HFFc6 (cell line): ENCODE measurements at places on chromosomes 11 and 22. TPM values are rescaled to one million over a fixed set of nuclear protein-coding genes. Genes with fewer than 3 reads are reported as not detected.

- no peak overlapping the region for H3K4me3 ChIP-seq
- no peaks in the 10 kb centered on the region for H3K36me3 ChIP-seq
- peaks cover 5% of the 10 kb centered on the region; the same call in 1 of the 2 replicates for H3K4me1 ChIP-seq
- no peak overlapping the region for H3K27ac ChIP-seq
- peaks cover 44% of the 10 kb centered on the region for H3K27me3 ChIP-seq
- no peak for DNase-seq
Measured at GRCh38 chr11:64581057-64581523, 9.9 kb upstream of the SLC22A12 start.

The RFPL1 gene
- not detected in 3 replicates for total RNA-seq

The OR9I1 gene
- total RNA-seq: not detected in 3 replicates

GRCh38 chr22:30159561-30160353 is 79.5 kb downstream of the HORMAD2 start:
- no peak overlapping the region for H3K27ac ChIP-seq
- peaks cover 22% of the 10 kb centered on the region for H3K27me3 ChIP-seq
- no peaks in the 10 kb centered on the region for H3K4me1 ChIP-seq
- H3K4me3 ChIP-seq: no peak overlapping the region

GRCh38 chr11:68146704-68147474 is 25.7 kb upstream of the CHKA start:
- peaks cover 11% of the 10 kb centered on the region for H3K27me3 ChIP-seq
- no peak overlapping the region for H3K4me3 ChIP-seq
- no peak overlapping the region for H3K27ac ChIP-seq
- no peaks in the 10 kb centered on the region for H3K4me1 ChIP-seq
- no peak for DNase-seq
- H3K36me3 ChIP-seq: no peaks in the 10 kb centered on the region

The APOA4 gene
- not detected in 3 replicates for total RNA-seq

The TMEM45B gene
- total RNA-seq: not detected in 3 replicates

The NEFH gene
- total RNA-seq: not detected in 3 replicates

DNA sequence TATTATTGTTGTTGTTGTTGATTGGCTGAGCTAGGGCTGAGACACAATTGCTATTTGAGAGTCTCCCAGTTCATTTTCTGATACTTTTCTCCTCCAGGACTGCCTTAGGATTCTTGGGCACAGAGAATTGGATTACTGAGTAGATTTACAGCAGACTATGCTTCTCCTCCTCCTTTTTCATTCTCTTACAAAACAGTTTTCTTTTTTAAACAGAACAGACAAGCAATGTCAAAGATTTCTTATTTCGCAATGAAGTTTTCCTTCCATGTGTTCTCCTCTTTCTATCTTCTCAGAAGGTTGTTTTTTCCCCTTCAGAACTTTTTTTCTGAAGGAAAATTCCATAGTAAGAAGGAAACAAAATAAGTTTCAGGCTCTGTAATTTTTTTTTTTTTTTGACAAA is 19.8 kb upstream of the TIMP3 start:
- H3K27me3 ChIP-seq: peaks cover 4% of the 10 kb centered on the region
- no peak for DNase-seq
- peaks cover 8% of the 10 kb centered on the region; the same call in 1 of the 2 replicates for H3K4me1 ChIP-seq
- H3K4me3 ChIP-seq: no peak overlapping the region
- H3K36me3 ChIP-seq: no peaks in the 10 kb centered on the region
- no peak overlapping the region for H3K27ac ChIP-seq

- H3K27me3 ChIP-seq: peaks cover 5% of the 10 kb centered on the region
- peaks cover 37% of the 10 kb centered on the region for H3K4me1 ChIP-seq
- H3K4me3 ChIP-seq: no peak overlapping the region
- H3K27ac ChIP-seq: no peak overlapping the region
- no peak for DNase-seq
- H3K36me3 ChIP-seq: peaks cover 63% of the 10 kb centered on the region
Measured at GRCh38 chr11:57302489-57302888, 22.3 kb downstream of the TNKS1BP1 start.

- peaks cover 7% of the 10 kb centered on the region; the same call in 1 of the 2 replicates for H3K4me1 ChIP-seq
- no peaks in the 10 kb centered on the region for H3K36me3 ChIP-seq
- H3K4me3 ChIP-seq: no peak overlapping the region
Measured at GRCh38 chr11:11758603-11759196, 83.1 kb upstream of the USP47 start.

DNA sequence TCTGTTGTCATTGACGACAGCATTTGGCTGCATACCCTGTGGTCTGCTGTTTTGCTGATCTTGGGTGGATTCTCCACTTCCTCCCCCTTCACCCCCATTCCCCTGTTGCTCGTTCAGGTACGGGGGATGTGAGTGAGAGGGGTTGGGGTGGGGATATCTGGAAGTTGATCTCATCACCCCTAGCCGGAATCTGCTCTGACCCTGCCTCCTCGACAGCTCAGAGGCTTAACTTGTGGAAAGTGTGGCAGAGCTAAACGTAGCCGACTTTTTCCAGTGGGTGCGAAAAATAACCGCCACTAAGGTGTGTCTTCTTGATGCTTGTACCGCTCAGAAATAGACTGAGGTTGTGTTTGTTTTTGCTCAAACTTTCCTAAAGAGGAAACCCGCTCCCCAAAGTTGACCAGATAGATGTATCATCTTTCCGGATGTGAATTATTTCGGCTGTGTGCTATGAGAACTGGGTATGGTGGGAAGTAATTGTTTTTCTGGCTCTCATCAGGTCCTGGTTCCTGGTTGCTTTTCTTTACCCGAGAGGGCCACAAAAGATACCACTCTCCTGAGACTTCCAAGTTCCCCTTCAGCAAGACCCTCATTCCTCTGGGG is 6.6 kb downstream of the ZBTB16 start:
- H3K36me3 ChIP-seq: no peaks in the 10 kb centered on the region
- peaks cover 52% of the 10 kb centered on the region for H3K27me3 ChIP-seq
- 0 out of 2 replicates have a peak, but pooled peaks cover 4% of the 10 kb centered on the region for H3K4me1 ChIP-seq
- no peak overlapping the region for H3K4me3 ChIP-seq
- no peak for DNase-seq

GRCh38 chr11:70539360-70540095 is 141.2 kb downstream of the CTTN start:
- H3K4me1 ChIP-seq: no peaks in the 10 kb centered on the region
- H3K4me3 ChIP-seq: no peak overlapping the region
- no peak overlapping the region for H3K27ac ChIP-seq
- no peak for DNase-seq

The SRSF8 gene
- 28.7 to 33.7 TPM (median 33.2 TPM) in 3 replicates for total RNA-seq

The SLC22A8 gene
- total RNA-seq: not detected in 3 replicates

The SCGB1A1 gene
- not detected in 3 replicates for total RNA-seq

DNA sequence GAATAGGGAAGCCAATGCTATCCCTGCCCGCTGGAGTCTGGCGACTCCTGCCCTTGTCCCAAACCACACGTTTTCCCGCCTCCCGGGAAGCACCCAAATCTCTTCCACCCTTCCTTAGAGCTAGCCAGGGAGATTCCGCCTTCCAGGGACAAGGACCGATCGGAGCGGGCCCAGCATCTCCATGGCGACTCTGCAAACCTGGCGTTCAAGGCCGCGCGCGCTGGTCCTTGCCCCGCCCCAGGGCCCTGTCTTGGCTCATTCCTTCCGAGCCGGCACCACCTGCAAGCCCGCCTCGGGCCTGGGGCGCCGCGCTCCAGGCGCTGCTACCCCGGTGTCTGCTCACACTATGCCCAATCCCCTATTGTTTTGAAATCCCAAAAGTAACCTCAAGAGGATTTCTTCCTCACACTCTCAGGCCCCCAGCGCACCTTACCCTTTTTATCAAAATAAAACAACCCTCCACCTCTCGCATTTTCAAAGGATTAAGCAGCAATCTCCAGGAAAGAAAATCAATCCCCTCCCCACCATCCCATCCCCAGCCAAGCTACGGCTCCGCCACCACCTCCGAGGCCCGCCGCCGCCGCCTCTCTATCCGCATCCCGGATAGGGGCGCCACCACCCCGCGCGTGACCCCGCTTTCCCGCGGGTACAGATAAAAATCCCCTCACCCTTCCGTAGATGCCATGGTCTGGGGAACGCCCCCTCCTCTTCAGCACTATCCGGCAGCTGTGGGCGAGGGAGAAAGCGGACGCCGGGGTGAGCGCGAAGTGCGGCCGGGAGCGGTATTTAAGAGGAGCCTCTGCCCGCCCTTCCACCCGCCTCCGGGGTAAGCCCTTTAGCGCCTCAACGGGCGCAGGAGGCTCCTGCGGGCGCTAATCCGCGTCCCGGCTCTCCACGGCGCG is 825 bp downstream of the SLC1A2 start:
- peaks cover 5% of the 10 kb centered on the region; the same call in 1 of the 2 replicates for H3K36me3 ChIP-seq
- peaks cover 33% of the 10 kb centered on the region for H3K4me1 ChIP-seq
- peak; percentile 12 for DNase-seq
- H3K4me3 ChIP-seq: peak overlapping the region; percentile 86
- H3K27ac ChIP-seq: 0 out of 2 replicates have a peak overlapping the region, but pooled peaks have one; percentile 56

DNA sequence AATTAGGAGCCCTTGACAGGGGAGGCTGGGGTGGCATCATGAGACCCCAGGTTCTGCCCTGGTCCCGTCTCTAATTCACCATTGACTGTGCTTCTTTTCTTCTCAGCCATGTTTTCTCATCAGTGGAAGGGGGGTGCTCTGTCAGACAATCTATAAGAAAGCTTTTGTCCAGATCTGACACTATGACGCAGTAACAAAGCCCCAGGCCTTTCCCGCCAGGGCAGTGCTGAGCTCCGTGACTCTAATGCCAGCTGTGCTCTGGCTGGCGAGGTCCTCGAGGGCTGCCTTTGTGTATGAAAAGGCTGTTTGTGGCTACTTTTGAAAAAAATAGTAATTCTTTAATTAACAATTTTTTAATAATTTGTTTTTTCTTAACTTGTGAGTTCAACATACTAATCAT is 3.2 kb downstream of the CD6 start:
- H3K4me1 ChIP-seq: no peaks in the 10 kb centered on the region
- H3K36me3 ChIP-seq: no peaks in the 10 kb centered on the region
- no peak overlapping the region for H3K4me3 ChIP-seq

DNA sequence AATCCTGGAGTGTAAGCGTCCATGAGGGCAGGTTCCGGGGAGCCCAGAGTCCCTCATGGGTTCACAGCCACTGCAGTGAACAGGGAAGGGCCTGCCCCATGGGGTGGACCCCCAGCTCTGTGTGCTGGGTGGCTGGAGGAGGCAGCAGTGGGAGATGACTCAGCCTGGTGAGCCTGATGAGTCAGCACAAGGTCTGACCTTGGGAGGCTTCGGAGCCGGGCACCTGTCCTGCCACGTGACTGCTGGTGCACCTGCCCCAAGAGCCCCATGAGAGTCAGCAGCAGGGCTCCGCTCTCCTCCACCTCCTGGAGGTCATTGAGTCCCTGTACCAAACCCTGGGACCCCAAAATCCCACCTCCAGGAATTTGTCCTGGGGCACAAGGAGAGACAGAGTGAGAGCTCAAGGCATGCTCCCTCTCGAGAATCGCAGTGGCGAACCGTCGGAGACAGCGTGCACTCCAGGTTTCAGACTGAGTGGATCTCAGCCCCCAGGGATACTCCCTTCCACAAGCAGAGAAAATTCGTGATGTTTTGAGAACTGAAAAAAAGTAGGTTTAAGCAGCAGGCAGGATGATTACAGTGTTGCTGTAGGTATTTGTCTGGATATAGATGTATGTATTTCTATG is 1221.7 kb downstream of the BRD1 start:
- H3K27ac ChIP-seq: no peak overlapping the region
- H3K4me3 ChIP-seq: no peak overlapping the region
- no peak for DNase-seq
- no peaks in the 10 kb centered on the region for H3K27me3 ChIP-seq

GRCh38 chr11:18731949-18732821 is 6.2 kb upstream of the IGSF22 start:
- DNase-seq: no peak
- H3K4me3 ChIP-seq: no peak overlapping the region

GRCh38 chr11:123381149-123381548 is 48.9 kb upstream of the GRAMD1B start:
- H3K4me3 ChIP-seq: no peak overlapping the region
- peaks cover 10% of the 10 kb centered on the region; the same call in 1 of the 2 replicates for H3K4me1 ChIP-seq
- DNase-seq: no peak

- peaks cover 4% of the 10 kb centered on the region for H3K27me3 ChIP-seq
- H3K27ac ChIP-seq: no peak overlapping the region
- no peaks in the 10 kb centered on the region for H3K36me3 ChIP-seq
- peaks cover 14% of the 10 kb centered on the region for H3K4me1 ChIP-seq
Measured at GRCh38 chr22:20025401-20026203, 4.7 kb downstream of the TANGO2 start.

- H3K36me3 ChIP-seq: peaks cover 28% of the 10 kb centered on the region
- peaks cover 25% of the 10 kb centered on the region for H3K4me1 ChIP-seq
- peaks cover 2% of the 10 kb centered on the region; the same call in 1 of the 2 replicates for H3K27me3 ChIP-seq
- H3K4me3 ChIP-seq: peak overlapping the region; percentile 12; the same call in 1 of the 2 replicates
- H3K27ac ChIP-seq: peak overlapping the region; percentile 73
Measured at GRCh38 chr11:70324376-70325115, 54.1 kb downstream of the PPFIA1 start.

The GRIA4 gene
- total RNA-seq: not detected in 3 replicates

The MYBPC3 gene
- total RNA-seq: not detected in 3 replicates

DNA sequence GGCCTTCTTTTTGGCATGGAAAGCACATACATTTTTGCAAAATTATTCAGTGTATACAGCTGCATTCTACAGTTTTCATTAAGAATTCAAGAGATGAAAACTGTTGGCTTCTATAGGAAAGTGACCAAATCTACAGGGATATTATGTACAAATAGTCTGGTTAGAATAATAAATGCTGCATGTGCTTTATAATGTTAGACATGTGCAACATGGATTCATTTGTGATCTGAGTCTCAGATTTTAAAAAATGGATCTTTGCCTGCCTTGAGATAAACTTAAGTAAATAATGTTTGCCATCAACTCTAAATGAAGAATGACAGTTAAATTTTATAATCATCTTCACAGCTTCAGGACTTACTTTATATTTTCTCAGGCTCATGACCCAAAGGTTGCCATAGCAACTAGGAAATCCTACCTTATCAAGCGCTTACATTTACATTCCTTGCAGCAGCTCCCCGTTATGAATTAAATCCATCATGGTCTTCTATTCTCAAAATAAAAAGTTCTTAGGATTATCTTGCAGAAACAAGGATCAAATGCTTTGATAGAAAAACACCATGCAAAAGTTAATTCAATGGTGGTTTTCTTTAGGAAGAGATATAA is 200.2 kb downstream of the CADM1 start:
- no peak overlapping the region for H3K4me3 ChIP-seq
- H3K27me3 ChIP-seq: no peaks in the 10 kb centered on the region

DNA sequence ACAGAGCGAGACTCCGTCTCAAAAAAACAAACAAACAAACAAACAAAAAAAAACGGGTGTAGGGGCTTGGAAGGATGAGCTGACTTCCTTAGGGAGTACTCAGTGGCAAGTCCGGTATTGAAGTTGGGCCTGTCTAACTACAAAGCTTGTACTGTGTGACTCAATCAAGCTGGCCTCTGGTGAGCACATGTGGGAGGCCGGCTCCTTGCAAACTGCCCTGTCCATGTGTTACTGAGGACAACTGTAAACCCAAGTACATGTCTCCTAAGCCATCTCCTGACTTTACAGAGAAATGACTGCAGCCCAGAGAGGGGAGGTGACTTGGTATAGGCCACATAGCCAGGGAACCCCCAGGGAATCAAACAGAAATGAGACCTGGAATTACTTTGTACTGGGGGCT is 11.6 kb downstream of the RIBC2 start:
- H3K27me3 ChIP-seq: peaks cover 18% of the 10 kb centered on the region; the same call in 1 of the 2 replicates
- H3K4me1 ChIP-seq: no peaks in the 10 kb centered on the region
- no peaks in the 10 kb centered on the region for H3K36me3 ChIP-seq
- peak; percentile 24 for DNase-seq
